ENCODE measurements at places on chromosomes 7 and 10.

- DNase-seq, result no peak
These were observed 98.7 kb upstream of the ZNF438 start for GRCh38 chr10:31130406-31130805.

DNA sequence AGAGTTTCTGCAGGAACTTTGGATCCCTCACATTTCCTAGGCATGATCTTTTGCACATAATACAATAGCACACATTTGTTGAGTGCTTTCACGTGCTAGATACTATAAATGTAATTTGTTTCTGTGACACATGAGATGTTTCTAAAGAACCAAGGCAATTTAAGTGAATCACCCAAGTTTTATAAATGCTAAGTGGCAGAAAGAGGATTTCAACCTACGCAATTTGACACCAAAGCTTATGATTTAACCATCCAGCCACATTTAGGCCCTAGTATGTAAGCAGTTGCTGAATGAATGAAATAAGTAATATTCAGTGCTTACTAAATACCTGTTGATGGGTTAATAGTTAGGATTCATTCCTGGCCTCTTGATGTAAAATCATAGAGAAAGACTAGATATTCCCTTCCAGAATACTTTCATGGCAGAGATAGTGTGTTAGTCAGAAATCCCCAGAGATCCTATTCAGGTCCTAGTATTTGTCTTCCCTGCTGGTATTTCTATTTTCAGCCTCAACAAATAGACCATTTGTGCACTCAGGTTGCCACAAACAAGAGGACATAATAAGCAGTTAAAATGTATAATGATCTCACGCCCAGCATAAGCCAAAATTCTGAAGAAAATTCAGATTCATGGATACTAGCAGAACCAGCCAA lies 572.6 kb downstream of the IPMK start:
- no peak for DNase-seq

GRCh38 chr10:67695555-67695954 lies 440 bp downstream of the CTNNA3 start:
- DNase-seq, result no peak

GRCh38 chr7:25014756-25015155 lies 34.8 kb upstream of the OSBPL3 start:
- DNase-seq, result no peak

DNA sequence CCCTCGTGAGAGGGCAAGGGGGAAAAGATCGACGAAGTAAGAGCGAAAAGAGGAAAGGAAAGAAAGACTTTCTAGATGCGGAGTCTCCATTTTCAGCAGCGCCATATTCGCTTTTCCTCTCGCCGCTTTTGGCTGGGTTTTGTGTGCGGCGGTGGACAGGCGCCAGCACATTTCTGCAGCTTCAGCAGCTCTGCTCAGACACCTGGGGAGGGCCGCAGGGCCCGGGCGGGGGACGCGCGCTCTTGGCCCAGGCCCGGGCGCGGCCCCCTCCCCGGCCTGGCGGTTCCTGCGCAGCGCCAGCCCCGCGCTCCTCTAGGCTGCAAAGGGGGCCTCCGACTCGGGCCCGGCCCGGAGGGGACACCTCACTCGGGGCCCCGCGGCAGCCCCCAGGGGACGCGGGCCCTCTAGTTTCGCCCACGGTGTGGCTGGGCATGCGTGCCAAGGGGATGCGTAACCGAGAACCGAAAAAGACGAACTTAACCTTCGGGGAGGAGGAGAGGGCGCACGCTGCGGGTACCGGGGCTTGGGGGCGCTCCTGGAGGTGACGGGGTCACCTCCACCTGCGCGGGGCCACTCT lies 34.5 kb upstream of the EBLN1 start:
- no peak for DNase-seq

DNA sequence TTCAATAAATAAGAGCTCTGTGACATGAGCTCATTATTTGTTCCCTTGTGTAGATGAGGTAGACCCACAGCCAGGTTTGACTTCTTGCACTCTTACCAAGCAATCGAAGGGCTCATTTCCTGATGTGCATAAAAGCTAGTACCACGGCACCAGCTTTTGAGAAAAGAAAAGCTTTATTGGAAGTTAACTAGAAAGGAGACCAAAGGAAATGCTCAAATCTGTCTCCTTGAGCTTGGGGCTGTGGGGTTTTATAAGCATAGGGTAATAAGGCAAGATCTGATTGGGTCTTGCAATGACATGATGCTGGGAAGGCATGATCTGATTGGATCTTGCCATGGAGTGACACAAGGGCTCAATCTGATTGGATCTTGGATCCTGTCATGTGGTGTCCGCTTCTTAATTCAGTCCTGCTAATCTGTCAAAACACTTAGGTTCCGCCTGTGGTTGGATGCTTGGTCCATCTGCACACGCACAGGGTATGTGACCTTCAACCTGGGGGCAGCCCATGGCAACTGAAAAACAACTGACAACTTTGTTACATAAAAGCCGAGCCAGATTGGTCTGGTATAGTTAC lies 47.8 kb upstream of the FRMD4A start:
- no peak for DNase-seq

DNA sequence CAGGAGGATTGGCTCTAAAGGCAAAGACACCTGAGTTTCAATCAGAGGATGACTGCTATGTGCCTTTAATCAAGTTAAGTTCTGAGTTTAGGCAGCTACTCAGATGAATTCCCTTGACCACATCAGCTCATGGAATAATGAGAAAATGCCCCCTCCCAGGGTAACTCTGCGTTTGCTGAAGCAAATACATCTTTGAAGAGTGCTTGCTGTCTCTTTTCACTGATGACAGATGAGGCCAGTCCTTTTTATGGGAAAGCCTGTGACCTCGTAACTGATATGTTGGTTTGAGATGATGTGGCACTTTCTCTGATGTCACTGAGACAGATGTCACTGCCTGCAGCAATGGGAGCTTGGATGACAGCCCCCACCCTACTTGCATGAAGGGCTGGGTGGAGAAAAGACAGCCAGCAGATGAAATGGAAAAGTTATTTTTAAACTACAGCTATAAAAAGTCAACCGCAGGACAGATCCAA lies 43.7 kb upstream of the DGKI start:
- no peak for DNase-seq

GRCh38 chr10:87771871-87772500 lies 46.0 kb downstream of the ATAD1 start:
- DNase-seq, result peak; percentile 20

DNA sequence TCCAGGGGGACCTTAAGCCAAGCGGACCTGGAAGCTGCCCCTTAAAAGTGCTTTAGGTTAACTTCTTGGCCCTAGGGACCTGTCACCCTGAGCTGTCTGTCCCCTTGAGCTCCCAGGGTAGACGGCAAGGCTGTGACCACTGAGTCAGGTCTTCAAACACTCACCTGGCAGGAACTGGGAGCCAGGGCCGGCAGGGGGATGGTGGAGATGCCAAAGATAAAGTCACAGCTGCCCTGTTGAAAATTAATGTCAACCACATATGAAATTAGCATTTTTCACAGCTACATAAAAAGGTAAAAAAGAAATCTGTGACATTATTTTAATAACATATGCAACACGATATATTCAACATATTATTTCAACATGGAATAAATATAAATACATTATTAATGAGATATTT lies 271.0 kb downstream of the GFRA1 start:
- no peak for DNase-seq

- DNase-seq, result no peak
These were observed 212.9 kb upstream of the IMMP2L start for GRCh38 chr7:111775206-111775605.

- DNase-seq, result no peak
These were observed 141.0 kb downstream of the PLXNA4 start for GRCh38 chr7:132435016-132435990.

DNA sequence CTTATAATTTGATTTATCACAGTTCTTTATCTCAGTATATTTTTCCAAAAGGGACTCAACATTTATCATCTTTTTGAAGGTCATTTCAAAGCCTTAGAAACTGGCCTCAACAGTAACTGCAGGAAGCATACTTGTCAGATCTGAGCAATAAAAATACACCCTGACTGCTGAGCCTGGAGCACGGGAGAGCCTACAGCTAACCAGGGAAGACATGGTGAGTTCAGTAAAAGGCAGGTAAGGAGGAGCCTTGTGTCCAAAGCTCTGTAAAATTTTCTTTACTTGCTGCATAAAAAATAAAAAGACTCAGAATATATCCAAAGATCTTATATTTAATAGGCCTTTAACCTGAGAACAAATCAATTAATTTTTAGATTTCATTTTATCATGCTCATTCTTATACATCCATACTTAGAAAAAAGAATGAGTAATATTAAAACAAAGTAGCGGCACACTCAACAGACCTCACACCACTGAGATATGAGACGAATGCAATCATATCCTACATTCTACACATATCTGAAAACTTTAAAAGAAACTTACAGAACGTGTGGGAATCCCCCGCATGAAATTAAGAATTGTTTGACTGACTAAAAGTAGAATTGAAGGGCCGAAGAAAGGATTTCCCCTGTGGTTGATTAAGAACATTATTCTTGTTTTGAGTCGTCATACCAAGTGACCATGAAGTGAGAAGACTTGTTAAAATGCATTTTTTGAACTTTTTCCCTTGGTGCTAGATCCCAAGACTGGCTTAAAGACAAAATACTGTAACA lies 296.4 kb upstream of the MKLN1 start:
- no peak for DNase-seq

GRCh38 chr7:30119890-30120577 lies 14.8 kb upstream of the MTURN start:
- no peak for DNase-seq

- peak; percentile 59 for DNase-seq
These were observed 49.0 kb upstream of the LYZL1 start for GRCh38 chr10:29239569-29240472.

- no peak for DNase-seq
These were observed 141.0 kb downstream of the PTEN start for GRCh38 chr10:88004451-88004850.

- DNase-seq, result no peak
These were observed 60.4 kb downstream of the ANKIB1 start for GRCh38 chr7:92306153-92306552.

GRCh38 chr10:99507265-99507664 lies 25.5 kb upstream of the NKX2-3 start:
- DNase-seq, result no peak

DNA sequence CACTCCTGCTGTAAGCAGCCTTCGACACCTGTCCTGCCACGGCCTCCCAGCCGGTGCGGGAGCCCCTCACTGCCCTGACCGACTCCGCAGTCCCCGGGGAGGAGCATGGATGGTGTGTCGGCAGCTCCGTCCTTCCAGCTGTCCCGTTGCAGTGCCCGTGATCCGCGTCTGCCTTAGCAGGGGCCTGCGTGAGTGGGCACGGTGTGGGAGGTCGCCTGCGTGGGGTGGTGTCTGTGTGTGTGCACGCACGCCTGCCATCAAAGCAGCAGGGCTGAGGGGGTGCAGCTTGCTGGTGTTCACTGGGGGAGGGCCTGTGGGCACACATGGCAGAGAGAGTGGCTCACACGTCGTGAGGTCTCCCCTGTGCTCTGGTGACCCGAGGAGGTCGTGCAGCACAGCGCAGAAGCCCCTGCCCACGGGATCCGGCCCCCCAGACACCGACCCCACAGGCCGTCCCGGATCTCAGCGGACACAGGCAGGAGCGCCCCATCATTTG lies 10.3 kb downstream of the MAFK start:
- DNase-seq, result no peak

DNA sequence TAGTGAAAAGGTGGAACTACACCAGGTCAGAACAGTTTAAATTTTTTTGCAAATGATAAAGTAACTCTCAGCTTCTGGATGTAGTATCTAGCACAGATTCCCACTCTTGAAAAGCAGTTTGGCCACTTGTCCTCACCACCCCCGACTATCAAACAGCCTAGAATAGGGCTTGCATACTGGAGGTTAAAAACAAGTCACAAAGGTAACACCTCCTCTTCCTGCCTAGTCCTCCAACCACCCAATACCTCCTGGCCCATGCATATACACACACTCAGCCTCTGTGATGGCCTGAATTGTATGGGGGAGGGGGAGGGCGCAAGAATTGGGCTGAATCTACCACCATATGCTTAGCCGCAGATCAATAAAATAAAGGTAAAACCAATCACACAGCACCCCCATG lies 5.7 kb downstream of the SKAP2 start:
- DNase-seq, result no peak

DNA sequence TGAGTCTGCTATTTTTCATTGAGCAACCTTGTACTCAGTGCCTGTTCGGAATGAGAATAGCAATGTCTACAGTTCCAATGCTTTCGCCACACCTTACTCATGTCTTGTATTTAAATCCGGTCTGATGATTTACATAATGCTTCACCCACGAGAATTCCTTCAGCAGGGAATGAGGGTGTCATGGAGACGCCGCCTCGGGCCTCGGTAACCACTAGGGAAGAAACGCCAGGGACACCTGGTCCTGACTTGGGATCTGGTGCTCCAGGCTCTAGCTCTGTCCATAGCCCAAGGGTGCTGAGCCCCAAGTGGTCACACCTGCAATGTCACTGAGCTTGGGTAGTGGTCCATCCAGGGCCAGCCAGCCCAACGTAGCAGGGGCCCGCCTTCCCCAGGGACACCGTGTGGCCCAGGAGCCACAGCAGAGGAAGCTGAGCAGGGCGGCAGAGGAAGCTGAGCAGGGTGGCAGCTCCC lies 37.4 kb downstream of the PRKAG2 start:
- no peak for DNase-seq

DNA sequence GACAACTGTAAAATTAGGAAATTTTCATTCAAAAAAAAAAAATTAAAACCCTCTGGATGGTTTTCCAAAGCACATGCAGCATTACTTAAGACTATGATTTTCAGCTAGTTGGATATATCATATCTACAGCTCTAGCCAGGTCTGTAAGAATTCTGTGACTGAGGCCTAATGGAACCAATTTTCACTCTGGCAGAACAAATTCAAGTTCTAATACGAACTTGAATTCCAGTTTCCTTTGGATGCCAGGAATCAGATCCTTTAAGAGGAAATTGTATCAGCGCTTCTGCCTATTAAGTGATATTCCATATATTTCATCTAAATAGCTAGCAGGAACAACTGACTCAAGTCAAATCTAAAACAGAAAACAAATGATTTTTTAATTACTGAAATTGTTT lies 34.8 kb downstream of the SKIDA1 start:
- DNase-seq, result no peak

DNA sequence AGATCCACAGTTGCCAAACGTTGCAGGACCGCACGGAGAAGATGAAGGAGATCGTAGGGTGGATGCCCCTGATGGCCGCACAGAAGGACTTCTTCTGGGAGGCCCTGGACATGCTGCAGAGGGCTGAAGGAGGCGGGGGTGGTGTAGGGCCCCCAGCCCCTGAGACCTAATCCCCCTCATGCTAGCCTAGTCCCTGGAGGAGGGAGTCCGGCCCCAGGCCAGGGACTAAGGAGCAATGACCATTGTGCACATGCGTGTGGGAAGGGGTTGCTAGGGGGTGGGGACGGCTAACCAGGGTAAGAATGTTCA lies 1.5 kb upstream of the PCOLCE start:
- DNase-seq, result no peak

DNA sequence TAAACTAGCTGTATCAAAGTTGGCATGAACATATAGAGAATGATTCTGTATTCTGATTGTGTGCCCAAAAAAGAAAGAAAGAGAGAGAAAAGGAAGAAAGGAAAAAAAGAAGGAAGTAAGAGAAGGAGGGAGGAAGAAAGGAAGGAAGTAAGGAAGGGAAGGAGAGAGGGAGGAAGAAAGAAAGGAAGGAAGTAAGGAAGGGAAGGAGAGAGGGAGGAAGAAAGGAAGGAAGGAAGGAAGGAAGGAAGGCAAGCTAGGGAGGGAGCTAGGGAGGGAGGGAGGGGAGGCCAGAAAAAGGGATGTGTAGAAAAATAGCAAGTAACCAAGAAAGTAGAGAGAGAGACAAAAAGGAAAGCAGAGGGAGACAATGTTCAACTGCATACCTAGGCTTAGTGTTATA lies 60.7 kb upstream of the TARP start:
- DNase-seq, result no peak

- DNase-seq, result no peak
These were observed 9.3 kb downstream of the TCAF1 start for GRCh38 chr7:143892527-143893300.
